ENCODE measurements at places on chromosomes 5 and 9.

GRCh38 chr5:82104872-82105271 lies 133.0 kb downstream of the ATG10 start:
- no peak for DNase-seq

DNA sequence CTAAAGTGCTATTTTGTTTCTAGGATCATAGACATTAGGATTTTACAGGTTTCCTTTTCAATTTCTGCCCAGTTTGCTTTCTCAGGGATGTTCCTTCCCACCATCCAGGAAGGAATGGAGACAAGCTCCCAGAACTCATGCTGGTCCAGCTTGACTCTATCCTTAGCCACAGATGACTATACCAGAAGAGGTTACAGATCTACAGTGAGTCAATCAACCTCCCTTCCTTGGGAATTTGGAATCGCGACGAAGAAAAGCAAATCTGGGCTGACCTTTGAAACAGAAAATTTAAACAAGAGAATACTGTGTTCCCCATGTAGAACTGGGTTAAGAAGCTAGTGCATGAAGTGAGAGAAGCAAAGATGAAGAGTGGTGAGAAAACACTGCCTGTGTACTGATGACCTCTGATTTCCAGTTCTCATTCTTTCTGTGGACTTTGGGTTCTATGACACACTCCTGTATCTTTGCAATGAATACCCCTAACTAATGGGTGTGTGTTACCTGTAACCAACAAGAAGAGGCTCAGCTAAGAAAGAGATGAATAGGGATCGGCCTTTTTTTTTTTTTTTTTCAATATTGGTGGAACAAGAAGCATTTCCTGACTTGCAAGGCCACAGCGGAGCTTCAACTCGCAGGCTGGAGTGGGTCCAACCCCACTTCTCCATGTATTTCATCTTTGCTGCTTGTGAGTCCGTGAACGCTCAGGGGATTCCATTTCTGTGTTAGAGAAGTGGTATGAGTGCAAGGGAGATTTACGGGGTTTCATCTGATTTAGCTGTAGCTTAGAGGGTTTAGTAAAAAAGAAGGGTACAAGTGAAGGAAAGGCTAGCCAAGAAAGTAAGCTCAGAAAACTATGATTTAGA lies 563.9 kb upstream of the CLINT1 start:
- DNase-seq = no peak

- no peak for DNase-seq
These were observed 416.1 kb upstream of the CTNND2 start for GRCh38 chr5:12320331-12320730.

DNA sequence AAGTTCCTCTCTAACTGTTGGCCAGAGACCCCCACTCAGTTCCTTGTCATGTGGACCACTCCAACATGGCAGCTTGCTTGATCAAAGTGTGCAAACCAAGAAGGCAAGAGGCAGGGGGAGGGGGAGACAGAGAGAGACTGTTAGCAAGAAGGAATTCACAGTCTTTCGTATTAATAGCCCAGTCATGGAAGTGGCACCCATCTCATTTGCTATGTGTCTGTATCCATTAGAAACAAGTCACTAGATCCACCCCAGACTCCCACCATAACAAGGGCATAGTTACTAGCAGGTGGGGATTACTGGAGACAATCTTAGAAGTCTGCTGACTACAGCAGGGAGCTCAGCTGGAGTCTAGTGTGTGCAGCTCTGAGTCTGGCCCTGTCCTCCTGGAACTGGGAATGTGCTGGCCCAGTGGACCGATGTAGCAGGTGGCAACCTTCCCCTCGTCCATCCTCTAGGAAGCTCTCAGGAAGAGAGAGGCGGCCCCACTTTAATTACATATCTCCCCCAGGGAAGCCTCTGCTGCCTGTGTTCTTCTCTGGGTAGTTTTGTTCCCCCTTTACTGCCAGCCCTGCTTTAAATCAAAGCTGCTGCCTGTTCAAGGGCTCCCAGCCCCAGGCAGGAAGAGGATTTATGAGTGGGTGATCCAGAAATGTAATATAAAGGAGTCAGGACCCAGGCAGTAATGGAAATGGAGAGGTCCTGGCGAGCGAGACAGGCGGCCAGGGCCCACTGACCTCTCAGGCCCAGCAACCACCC lies 47.8 kb upstream of the ALDH1B1 start:
- no peak for DNase-seq

- no peak for DNase-seq
These were observed 57.4 kb upstream of the ANGPTL2 start for GRCh38 chr9:127179633-127180441.

DNA sequence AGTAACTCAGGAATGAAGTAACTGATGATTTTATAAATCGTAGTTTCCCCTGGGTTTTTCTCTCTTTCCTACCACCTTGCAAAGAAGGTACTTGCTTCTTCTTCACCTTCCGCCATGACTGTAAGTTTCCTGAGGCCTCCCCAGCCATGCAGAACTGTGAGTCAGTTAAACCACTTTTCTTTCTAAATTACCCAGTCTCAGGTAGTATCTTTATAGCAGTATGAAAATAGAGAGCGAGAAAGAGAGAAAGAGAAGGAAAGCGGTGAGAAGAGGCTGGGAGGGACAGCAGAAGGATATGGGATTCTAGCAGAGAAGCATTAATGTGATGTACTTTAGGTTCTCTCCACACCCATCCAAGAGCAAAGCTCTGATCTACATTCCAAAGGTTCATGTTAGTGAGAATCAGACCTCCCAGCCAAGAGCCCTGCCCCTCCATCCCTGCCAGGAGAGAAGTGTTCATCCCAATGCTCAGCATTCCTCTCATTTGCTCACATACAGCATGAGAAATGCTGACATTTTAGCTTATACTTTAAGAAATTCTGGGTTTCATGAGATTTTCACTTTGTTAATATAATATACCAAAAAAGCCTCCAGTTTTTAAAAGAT lies 185.0 kb upstream of the PTGER4 start:
- DNase-seq = no peak

DNA sequence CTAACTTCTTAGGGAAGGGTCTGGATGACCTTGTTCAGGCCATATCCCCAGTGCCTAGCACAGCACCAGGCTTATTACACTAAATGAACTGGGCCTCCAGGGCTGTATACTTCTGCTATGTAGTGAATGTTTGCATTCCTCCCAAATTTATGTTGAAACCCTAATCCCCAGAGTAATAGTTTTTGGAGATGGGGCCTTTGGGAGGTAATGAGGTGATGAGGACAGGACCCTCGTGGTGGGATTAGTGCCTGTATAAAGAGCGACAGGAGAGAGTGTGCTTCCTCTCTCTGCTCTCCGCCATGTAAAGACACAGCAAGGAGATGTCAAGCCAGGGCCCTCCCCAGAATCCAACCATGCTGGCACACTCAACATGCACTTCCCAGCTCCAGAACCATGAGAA lies 148.3 kb downstream of the SEC61B start:
- DNase-seq = no peak

GRCh38 chr9:134913041-134913712 lies 4.5 kb downstream of the FCN1 start:
- no peak for DNase-seq

- DNase-seq = no peak
These were observed 171.0 kb downstream of the GLIS3 start for GRCh38 chr9:4128876-4129275.

DNA sequence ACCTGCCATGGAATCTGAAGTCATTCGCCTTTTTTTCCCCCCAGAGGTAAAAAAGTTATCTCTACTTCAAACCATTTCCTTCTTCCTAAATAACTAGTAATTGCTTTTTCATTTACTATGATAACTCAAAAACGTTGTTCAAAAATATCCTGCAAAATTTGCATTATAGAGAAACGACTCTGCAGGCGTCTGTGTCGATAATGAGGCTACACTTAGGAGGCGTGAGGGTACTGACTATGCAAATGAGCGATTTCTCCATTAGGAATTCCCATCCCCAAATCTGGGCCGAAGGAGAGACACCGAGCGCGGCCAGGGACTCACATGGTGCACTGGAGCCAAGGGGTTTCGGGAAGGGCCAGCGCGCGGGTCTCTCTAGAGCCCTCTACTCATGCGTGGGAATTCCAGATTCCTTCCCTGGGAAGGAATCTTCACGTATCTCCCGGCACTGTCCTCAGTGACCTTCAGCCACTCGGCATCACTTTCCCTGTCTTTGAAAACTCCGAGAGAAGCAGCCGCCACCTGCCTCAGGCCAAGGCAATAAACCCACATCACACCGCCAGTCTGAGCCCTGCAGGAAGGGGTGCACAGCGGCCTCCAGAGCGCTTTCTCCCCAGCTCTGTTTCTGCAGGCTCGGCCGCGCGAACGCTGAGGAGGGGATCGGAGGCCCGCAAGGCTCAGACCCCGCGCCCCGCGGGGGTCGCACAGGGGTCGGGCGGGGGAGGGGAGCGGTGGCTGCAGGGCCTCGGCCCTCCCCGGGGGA lies 718 bp upstream of the DENND4C start:
- no peak for DNase-seq

DNA sequence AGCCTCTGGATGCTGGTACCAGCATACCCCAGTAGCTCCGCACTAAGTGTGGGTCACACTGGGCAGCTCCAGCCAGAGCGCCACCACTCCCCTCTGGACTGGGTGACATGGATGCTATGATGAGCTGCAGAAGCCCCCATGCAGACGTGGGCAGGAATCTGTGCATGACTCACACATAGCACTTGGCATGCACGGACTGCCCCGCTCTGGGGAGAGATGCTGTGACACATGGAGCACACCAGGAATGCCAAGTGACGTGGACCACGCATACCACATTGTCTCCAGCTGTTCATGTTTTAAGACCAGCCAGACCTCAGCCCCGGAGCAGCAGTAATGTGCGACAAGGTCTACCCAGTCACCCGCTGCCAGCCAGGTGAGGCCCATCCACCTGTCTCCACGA lies 64.1 kb downstream of the SEMA4D start:
- no peak for DNase-seq

- no peak for DNase-seq
These were observed 183.5 kb upstream of the GDNF start for GRCh38 chr5:38023371-38023770.

GRCh38 chr5:145347026-145347616 lies 488.0 kb downstream of the PRELID2 start:
- DNase-seq = peak; percentile 28

DNA sequence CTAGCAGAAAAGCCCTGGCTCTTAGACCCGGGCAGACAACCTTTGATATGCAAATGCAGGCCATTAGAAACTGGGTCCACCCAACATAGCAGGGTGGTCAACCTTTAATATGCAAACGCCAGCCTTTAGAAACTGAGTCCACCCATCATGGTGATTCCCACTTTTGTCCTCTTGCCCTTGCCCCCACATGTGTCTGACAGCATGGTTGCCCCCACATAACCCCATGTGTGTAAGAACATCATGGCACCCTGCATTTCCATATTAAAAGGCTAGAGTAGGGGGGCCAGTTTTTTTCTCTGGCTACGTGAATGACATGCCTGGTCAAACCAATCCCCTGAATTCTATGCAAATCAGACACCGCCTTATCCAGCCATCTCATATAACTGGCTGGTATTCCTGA lies 273.2 kb upstream of the PRDM9 start:
- DNase-seq = no peak

GRCh38 chr5:129836321-129836720 lies 67.9 kb upstream of the CHSY3 start:
- no peak for DNase-seq

- no peak for DNase-seq
These were observed 6.0 kb downstream of the INSYN2B start for GRCh38 chr5:169974121-169974770.

- no peak for DNase-seq
These were observed 148.0 kb downstream of the TARS1 start for GRCh38 chr5:33588654-33589372.

DNA sequence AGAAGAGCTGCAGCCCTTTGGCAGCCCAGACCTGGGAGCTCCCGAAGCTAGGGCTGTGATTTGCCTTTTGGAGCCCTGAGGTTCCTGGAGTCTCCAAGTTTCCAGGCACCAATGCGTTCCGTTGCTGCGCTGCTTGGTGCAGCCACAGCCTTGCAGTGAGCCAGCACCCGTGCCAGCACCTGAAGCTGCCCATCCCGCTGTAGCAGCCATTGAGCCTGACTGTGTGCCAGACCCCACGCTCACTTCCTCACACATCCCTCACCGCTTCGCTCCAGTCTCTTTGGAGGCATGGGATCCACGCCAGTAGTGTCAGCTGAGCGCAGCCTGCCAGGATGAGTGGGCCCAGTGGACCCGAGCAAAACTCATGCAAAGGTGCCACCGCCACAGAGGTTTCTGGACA lies 22.5 kb upstream of the C9orf72 start:
- DNase-seq = no peak

DNA sequence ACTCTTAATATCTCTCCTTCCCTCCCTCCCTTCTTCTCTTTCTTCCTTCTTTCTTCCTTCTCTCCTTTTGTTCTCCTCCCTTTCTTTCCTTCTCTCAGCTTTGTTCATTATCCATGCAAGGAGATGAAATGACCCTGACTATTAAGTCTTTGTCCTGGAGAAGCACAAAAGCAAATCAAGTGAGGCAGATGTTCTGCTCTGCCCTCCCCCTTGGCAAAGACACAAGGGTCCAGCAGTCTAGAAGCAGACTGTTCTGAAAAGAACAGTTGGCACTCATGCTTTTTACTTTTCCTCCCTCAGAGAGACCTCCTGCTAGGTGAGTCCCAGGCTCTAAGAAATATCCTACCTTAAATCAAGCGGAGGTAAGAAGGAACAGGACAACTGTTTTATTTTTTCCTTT lies 1067.6 kb upstream of the DMAC1 start:
- no peak for DNase-seq

DNA sequence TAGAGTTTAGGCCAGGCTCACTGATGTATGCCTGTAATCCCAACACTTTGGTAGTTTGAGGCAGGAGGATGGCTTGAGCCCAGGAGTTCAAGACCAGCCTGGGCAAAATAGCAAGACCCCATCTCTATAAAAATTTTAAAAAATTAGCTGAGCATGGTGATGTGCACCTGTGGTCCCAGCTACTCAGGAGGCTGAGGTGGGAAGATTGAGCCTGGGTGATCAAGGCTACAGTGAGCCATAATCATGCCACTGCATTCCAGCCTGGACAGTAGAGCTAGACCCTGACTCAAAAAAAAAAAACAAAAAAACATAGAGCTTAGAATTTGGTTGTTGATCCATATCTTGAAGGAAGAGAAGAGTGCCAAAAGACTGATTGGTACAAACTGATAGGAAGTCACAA lies 14.7 kb upstream of the CDK7 start:
- no peak for DNase-seq

DNA sequence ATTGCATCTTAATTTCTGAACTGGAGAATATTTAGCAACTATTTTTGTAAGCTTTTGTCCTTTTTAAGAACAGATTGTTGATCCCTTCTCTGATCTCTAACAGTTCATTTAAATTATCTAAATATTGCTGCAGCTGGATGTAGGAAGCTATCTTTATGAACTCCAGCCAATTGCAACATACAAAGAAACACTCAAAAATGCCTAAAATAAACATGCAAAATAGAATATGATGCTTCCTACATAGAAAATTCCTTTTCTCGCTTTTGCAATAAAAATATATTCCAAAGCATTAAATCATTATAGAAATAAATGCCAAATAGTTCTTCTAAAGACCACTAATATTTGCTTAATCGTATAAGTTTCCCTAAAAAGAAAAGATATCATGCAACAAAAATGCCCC lies 218.6 kb downstream of the LURAP1L start:
- DNase-seq = no peak
